ENCODE measurements at places on chromosomes 7 and 10. TPM values are rescaled to one million over a fixed set of nuclear protein-coding genes. Genes with fewer than 3 reads are reported as not detected.
A peak's percentile ranks its signal among the peaks of the same experiment; 100 is the strongest.

The ASAH2 gene
- 0.32 TPM for polyA plus RNA-seq

The VWDE gene
- polyA plus RNA-seq = not detected

The GPER1 gene
- polyA plus RNA-seq = 2.1 TPM

The CPEB3 gene
- polyA plus RNA-seq = 0.28 TPM

The EBLN1 gene
- not detected for polyA plus RNA-seq

The BMS1 gene
- polyA plus RNA-seq = 2.7 TPM

The TASOR2 gene
- polyA plus RNA-seq = 27.1 TPM

The STK31 gene
- polyA plus RNA-seq = not detected

The OR6V1 gene
- polyA plus RNA-seq = not detected

The KCP gene
- polyA plus RNA-seq = 0.02 TPM

The OPN1SW gene
- polyA plus RNA-seq = not detected

The INA gene
- 8.5 TPM for polyA plus RNA-seq

- DNase-seq = no peak
Measured at GRCh38 chr7:15643000-15643705, 43.3 kb downstream of the MEOX2 start.

GRCh38 chr10:28548781-28549498, 16.0 kb downstream of the WAC start:
- no peak for DNase-seq

- no peak for DNase-seq
Measured at GRCh38 chr7:8111282-8111960, 142.8 kb downstream of the GLCCI1 start.

DNA sequence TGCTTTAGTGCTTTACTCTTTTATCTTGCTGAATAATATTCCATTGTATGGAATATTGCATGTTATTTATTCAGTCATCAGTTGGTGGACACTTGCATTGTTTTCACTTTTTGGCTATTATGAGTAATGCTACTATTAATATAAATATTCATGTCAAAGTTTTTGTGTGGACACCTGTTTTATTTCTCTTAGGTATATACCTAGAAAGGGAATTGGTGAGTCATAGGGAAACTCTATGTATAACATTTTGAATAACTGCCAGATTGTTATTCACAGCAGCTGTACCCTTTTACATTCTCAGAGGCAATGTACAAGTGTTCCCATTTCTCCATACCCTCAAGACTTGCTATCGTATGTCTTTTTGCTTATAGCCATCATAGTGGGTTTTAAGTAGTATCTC, 268.7 kb downstream of the SEMA3A start:
- no peak for DNase-seq

GRCh38 chr7:106421181-106421762, 136.5 kb upstream of the NAMPT start:
- peak; percentile 75 for DNase-seq

DNA sequence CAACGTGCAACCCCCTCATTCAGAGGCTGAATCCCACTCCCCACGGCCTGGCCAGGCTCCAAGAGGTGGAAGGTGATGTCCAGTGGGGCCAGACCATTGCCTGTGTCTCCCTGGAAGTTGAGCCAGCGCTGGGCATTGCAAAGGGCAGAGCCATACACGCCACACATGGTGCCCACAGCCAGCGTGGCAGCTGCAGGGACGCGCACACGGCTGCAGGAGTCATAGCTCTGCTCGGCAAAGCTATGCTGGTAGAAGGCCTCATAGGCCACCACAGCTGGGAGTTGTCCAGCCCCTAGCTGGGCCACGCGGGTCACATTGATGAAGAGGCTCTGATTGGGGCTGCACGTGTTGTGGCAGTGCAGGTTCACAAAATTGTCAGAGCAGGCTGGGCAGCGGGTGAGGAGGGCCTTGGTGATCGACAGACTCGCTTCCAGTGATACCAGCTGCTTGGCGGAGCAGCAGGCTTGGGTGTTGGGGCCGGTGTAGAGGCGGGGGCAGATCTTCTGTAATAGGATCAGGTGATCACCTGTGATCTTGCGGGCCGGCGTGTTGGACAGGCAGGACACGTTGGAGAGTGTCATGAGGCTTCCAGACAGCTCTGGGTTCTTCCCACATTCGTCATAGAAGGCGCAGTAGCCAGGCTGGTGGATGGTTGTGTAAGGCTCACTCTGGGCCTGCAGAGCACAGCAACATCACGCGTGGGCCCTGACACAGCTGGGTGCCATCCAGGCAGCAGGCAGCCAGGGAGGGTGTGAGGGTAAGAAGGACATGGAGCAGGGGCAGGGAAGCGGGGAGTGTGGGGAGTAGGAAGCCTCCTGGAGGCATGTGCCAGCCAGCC, 1.2 kb downstream of the NPC1L1 start:
- DNase-seq = no peak

DNA sequence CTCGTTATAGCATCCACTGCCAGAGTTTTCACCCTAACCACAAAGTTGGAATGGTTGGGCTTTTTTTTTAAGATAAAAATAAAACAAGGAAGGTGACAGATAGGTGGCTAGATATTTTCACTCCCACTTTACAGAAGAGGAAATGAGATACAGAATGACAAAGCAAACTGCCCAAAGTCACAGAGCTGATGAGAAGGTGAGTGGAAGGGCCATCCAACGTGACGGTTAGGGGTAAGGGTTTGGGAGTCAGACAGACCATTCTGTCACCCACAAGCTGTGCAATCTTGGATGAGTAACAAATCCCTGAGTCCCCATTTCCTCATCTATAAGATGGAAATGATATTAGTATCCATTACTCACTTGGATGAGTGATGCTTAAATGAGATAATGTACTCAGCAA, 106.9 kb upstream of the PDLIM1 start:
- DNase-seq = no peak

DNA sequence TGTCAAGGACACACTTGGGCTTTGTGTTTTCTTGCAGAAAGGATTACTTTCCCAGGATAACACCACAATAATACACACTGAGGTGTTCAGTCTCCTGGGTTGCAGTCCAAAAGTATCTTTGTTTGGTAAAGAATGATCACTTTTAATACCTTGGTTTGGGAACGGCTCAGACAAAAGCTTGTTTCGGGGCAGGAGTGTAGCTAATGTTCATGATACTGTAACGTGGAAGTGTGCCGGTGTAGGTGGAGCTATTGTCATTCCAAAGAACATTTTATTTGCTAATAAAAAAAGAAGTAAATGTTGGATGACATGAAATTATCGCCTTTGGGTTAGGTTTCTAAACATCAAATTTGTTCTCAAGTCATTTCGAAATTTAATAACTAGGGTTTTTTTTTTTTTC, 1.2 kb downstream of the EIF4H start:
- no peak for DNase-seq

GRCh38 chr7:34133356-34133982, 228.1 kb downstream of the BMPER start:
- DNase-seq = peak; percentile 66

DNA sequence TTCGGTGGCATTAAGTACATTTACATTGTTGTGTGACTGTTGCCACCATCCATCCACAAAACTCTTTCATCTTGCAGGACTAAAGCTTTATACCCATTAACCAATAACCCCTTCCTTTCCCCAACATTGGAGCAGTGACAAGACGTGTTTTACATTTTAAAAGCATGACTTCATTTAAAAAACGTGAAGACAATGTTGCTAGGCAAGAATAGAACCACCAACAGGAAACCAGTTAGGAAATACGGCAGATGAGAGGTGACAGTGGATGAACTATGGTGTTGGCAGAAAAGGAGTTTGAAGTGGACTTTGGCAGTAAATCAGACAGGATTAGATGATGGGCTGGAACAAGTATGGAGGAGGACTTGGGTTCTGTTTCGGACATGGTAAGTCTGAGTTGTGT, 17.0 kb downstream of the TMEM236 start:
- DNase-seq = no peak

DNA sequence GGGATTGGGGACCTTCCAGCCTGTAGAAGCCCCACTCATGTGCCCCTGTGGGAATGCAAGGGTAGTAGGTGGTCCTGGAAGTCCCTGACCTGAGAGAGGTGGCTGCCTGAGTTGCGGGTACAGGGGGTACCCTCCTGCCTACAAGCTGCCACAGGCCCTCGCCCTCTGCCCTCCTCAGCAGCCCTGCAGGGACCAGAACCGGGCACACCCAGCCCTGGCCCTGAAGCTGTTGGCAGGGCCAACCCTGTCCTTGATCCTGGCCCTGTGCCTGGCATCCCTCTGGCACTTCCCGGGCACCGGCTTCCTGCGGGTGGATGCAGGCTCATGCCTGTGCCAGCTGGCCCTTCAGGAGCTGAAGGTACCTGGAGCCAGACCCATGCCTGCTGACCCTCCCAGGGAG, 54.9 kb upstream of the ELN start:
- DNase-seq = no peak

DNA sequence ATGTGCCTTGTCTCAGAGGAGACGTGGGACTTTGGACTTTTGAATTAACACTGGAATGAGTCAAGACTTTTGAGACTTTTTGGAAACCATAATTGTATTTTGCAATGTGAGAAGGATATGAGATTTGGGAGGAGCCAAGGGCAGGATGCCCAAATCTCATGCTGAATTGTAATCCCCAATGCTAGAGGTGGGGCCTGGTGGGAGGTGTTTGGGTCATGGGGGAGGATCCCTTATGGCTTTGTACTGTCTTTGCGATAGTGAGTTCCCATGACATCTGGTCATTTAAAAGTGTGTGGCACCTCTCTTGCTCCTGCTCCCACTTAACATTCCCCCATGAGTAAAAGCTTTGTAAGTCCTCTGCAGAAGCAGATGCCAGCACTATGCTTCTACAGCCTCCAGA, 39.2 kb downstream of the DNAJC9 start:
- DNase-seq = no peak

DNA sequence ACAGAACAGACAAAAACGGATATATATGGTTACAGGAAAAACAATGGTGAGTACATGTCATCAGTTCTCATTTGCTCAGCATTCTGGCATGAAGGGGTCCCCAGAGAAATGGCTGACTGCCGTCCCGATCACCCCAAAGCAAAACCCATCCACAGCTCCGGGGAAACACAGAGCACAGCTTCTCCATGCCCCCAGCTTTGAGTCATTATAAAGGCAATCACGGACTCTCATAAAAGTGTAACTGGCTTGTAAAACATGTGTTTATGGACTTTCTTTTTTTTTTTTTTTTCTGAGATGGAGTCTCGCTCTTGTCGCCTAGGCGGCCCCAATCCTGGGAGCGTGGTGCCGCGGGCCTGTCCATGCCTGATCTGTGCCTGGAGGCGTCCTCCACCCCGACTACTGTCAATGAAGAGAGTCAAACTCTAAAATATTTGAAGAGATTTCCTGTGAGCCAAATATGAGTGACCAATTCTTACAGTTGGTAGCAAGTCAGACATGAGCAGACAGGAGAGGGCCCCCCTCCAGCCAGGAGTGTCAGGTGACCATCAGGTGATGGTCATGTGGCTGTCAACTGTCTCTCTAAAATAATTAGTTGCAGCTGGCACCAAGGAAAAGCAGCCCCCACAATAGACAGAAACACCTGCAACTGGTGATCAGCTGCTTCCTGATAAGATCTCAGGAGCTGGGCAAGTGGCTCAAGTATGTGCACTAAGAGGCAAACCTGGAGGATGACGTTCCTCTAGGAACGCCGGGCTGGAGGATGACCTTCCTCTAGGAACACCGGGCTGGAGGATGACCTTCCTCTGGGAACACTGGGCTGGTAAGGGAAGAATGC, 21.7 kb upstream of the NOM1 start:
- no peak for DNase-seq

DNA sequence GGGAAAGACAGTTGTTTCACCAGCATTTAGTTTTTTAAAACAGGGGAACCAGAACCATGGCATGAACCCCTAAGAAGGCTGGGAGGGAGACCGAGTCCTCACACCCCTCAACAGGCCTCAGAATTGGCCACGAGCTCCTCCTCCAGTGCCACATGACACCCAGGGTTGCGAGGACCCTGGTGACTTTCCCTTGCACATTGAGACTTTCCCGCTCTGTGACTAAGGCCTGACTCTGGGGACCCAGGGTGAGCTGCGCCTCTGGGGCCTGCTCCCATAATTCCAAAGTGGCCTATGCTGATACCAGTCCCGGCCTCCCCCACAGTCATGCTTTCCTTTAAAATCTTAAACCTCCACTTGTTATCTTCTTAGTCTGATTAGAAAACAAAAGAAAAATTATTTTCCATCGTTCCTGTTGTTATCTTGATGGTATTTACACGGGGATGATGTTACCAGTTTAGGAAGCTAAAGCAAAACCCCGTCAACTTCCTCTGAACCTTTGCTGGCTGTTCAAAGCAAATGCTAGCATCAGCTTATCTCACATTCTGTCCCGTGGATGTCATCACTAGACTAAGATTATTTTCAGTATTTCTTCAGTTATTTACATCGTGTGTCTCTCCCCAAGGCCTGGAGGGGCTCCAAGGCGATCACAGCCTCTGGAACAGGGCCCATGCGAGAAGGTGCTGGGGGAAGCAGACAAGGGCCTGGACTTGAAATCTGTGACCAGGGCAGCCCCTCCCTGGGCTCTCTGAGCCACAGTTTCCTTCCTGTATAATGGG, 42.1 kb downstream of the FAM53B start:
- DNase-seq = no peak

DNA sequence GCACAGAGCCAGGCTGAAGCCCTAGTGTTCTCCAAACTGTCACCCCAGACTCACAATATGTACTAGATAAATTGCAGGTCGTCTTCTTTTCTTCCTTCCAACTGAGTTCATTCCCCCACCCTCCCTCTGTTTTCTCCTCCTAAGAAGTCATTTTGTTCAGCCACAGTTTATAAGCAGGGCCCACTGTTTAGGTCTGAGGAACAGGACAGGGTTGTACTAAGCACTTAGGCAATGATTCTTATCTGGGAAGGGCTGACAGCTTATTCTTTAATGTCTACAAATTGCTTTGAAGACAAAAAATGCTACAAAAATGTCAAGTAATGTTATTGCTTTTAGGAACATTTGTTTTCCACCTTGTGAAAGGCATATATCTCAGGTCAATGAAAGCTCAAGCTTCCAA, 59.1 kb downstream of the CDC123 start:
- no peak for DNase-seq

- no peak for DNase-seq
Measured at GRCh38 chr7:92340016-92340415, 94.2 kb downstream of the ANKIB1 start.

GRCh38 chr10:109962247-109962646, 38.9 kb upstream of the XPNPEP1 start:
- DNase-seq = no peak

DNA sequence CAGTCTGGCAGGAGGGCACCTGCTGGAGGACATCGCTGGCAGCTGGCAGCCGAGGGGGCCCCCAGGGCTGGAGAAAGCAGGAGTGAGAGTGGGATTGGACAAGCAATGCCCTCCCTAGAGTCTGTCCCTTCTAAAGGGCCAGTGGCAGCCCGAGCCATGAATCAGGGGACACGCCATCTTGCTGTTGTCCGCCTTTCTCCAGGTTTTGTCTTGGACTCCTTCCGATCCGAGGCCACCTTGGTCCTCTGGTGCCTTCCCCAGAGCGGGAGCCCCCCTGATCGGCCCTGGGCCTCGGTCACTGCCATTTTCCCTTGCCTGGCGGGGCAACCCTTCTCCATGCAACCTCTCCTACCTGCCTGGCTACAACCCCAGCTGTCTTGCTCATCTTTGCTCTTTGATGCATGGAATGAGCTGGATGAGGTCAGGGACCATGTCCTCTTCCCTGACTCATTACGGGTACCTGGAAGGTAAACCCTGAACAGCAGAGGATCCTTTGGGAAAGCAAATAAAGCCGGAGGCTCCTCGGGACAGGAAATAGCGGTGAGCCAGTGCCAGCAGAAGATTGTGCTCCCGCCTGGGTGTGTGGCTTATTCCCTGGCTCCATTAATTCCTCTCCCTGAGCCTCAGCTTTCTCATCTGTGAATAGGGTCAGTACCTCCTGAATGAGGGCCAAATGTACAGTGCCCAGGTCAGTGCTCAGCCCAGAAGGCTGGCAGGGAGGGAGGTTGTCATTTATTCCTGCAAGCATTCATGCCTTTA, 112.0 kb downstream of the GRK5 start:
- no peak for DNase-seq
